Activated naive CD8-positive, alpha-beta T cell treated with anti-CD3 and anti-CD28 coated beads for 36 hours (primary cell): ENCODE measurements at places on chromosomes 16 and 17. TPM values are rescaled to one million over a fixed set of nuclear protein-coding genes. Genes with fewer than 3 reads are reported as not detected.

Gene NHLRC4
- total RNA-seq, result 0.54 TPM

Gene SGCA
- not detected for total RNA-seq

Gene GNGT2
- total RNA-seq, result 25.5 TPM

Gene NXN
- total RNA-seq, result 0.49 TPM

Gene WFIKKN1
- not detected for total RNA-seq
